CD4-positive, alpha-beta T cell treated with Interleukin-6 at 100 ng/mL for 8 hours (primary cell): ENCODE measurements at places on chromosomes 4 and X.
A peak's percentile ranks its signal among the peaks of the same experiment; 100 is the strongest.

DNA sequence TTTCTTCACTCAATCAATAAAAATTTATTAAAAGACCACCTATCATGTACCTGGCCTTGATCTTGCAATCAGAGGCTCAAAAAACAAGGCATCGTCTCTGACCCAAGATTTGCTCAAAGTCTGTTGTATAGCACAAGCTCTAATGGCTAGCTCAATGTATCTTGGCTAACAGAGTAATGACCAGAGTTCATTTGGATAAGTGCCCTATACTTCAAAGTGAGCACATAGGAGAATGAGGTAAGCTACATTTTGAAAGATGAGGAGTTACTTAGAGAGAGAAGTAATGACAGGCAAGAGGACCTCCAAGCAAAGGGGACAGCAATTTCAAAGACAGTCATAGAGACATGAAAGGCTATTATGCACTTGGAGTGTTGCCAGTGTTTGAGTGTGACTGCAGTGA, 22.9 kb upstream of the GABRQ start:
- no peak for DNase-seq

DNA sequence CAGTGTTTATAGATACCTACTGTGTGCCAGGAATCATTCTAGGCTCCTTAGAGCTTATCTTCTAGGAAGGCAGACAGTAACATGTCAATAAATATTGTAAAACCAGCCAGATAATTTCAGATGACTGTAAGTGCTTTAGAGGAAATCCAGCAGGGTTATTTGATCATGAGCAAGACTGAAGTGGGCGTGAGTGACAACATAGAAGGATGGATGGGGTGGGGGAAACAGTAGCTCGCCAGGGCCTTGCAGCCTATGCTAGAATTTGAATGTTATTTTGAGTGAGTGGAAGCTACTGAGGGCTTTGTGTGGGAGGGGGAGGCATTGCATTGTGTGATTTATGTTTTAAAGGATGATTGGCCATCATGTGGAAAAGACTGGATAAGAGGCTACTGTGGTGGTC, 6.7 kb downstream of the SRD5A3 start:
- no peak for DNase-seq

DNA sequence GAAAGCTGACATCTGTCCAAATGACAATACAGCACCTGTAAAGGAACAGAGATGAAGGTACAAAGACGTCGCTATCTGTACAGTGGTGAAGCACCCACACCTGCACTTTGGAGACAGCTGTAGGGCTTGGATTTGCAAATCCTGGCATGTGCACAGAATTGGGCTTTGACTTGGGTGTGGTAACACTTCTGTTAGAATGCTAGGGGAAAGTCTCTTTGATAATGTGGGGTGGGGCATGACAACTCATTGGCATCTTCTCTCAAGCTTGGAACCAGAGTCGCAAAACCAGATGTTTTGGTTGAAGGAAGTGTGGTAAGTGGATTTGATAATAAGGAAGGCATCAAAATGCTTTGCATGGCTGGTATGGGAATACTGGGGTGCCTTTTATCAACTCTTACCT, 55.5 kb downstream of the VCX3B start:
- DNase-seq = no peak

DNA sequence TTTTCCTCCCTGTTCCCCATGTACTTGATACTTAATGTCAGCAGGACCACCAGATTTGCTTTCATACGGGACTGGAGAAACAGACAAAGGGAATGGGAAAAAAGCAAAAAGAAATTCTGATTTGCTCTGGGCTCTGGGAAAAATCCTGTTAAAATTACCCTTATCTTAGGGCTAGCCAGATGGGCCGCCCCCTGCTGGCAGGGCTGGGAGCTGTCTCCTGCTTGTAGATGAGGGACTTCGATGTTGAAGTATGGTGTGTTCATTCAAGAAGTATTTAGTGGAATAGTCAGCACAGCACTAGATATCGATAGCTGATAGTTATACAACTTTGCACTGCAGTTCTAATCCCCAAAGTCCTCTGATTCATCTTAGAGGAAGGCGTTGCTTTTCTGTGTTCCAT, 45.8 kb downstream of the BCORL1 start:
- peak; percentile 27 for DNase-seq

- no peak for DNase-seq
Observed at GRCh38 chr4:185836241-185837084, 24.5 kb upstream of the SORBS2 start.

GRCh38 chrX:131791608-131792355, 231.3 kb upstream of the STK26 start:
- DNase-seq = no peak

GRCh38 chr4:8086783-8087445, 71.7 kb downstream of the ABLIM2 start:
- no peak for DNase-seq

DNA sequence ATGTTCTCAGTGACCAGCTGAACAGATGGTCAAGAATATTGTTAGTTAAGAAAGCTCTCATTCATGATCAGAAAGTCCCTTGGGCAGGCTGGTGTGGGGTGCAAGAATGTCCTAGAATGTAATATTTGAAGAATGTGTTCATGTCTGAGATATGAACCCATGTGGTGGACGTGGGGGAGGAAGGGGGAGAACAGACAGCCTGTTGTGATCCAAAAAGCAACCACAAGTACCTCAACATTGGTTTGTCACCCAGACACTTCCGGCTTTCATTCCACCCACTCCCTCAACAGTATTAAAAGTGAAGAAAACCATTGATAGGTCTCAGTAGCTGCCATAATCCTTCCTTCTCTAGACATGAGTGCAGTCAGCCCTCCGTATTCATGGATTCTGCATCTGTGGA, 82.2 kb downstream of the MAML3 start:
- DNase-seq = peak; percentile 71

DNA sequence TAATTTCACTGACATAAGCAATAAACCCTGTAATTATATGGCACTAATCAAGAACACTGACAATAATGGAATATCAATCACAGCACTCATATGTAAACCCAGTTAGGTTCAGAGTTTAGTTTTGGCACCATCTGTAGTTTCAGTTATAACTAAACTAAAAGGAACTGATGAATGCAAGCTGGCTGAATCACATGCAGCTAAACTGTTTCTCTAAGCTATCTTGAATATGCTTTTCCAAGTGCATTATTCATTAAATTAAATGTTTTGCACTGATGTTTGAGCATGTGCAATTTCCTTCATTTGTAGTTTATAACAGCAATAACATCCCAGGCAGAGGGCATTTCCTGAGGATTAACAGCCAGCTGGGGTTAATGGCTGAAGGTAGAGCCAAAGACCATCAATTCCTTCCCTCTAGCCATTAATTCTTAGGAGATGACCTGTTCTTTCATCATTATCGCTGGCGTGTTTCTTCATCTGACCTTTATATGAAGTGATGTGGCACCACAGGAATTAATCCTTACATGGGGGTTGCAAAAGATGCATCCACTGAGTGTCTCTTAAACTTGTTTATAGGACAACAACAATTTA, 562.8 kb upstream of the IGFBP7 start:
- DNase-seq = no peak

DNA sequence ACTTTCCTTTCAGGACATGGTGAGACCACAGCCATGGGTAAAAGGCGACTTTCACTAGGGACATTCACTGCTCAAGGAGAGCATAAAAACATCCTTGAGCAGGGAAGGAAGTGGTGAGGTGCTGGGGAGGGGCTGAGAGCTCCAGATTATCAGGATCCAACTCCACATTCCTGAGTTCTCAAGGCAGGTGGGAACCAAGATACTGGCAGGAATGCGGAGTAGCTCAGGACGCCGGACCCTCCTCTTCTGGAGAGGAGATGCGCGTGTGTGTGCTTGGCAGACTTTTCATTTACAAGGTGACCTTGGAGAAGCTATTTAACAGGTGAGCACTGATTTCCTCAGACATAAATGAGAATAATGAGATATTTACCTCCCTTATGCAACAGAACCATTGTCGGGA, 41.3 kb upstream of the TXK start:
- no peak for DNase-seq

DNA sequence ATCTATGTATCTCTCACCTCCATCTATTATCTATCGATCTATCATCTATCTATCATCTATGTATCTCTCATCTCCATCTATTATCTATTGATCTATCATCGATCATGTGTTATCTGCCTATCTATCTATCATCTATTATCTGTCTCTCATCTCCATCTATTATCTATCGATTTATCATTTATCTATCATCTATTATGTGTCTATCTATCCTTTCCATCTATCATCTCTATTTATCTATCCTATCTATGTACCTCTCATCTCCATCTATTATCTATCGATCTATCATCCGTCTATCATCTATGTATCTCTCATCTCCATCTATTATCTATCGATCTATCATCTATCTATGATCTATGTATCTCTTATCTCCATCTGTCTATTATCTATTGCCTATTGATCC, 188.1 kb downstream of the ASMT start:
- no peak for DNase-seq

- DNase-seq = no peak
Observed at GRCh38 chr4:52862639-52863161, 583 bp downstream of the RASL11B start.

GRCh38 chrX:107507744-107508117, 58.3 kb downstream of the FRMPD3 start:
- no peak for DNase-seq

- DNase-seq = no peak
Observed at GRCh38 chr4:132488555-132488954, 660.5 kb upstream of the PCDH10 start.

DNA sequence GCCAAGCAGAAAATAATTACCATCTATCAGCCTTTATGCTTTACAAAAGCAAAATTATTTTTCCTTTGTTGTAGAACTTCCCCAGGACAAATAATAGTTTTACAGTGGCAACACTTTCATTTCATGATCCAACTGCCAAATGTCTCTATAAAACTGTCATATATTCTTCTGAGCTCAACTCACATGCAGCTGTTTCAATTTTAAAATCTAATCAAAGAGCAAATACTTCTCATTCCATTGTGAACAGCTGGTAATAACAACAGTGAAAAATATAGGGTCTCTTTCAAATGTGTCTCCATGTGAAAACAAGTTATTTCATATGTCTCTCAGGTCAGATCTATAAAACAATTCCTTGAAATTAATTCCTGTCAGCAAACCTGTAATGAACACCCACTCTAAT, 270.6 kb upstream of the SLC7A11 start:
- no peak for DNase-seq

- DNase-seq = no peak
Observed at GRCh38 chrX:22758807-22759481, 240.8 kb upstream of the DDX53 start.

GRCh38 chr4:26741491-26741871, 119.2 kb upstream of the STIM2 start:
- no peak for DNase-seq

DNA sequence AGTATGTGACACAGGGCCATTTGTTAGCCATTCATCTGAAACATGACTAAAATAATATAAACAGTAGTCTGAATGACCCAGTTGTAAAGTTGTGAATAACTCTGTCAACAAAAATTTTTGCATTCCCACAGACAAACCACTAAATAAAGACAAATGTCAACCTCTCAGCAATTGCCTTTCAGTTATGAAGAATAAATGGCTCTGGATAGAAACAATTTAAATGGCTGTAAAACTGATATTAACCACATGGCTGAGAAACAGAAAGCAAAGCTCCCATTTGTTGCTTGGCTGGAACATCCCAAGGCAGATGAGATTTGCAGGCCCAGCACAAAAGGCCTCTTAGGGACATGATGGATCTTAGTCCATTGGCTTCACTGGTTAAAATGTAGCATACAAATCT, 296.3 kb downstream of the GALNTL6 start:
- DNase-seq = no peak

DNA sequence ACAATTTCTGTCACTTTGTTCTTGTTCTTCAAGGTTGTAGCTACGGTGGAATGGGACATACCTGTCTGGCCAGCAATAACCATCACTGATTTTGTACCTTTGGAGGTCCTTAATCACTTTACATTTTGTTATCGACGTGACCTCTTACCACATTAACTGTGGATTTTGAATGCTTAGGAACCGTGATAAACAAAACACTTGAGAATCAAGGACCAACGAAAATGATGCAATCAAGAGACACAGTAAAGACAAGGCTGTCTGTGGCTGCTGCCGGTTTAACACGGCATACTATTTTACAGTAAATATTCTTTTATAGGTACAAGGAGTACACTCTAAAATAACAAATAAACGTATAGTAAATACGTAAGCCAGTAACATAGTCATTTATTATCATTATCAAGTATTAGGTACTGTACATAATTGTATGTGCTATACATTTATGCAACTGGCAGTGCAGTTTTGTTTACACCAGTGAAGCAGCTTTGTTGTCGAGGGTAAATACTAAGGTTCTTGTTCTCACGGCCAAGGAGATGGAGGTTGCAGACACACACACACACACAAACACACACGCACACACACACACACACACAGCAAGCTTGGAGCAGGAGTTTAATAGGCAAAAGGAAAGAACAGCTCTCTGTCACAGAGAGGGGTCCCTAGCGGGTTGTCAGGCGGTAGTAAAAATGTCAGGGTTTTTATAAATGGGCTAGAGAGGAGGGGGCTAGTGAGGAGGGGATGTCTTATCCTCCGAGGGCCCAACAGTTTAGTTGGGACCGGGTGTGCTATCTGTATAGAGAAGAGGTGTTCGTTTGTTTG, 194.7 kb upstream of the CXorf51B start:
- DNase-seq = no peak

DNA sequence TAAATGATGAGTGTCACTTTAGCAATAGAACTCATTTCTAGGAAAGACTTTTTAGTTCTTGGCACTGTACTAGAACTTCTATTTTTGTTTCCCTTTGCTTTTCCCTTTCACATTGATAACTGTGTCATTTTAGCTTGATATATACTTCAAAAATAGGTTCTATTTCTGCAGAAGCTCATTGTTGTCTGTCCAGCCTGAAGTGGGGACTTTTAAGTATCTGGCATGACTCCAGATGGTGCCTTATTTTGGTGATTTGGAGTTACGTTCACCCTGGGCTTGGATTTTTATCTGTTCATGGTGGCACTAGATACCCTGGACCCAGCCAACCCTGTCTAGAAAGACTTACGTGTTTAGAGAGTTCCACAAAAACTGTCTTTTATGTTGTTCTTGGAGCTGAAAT, 3.4 kb downstream of the ABHD18 start:
- DNase-seq = no peak

DNA sequence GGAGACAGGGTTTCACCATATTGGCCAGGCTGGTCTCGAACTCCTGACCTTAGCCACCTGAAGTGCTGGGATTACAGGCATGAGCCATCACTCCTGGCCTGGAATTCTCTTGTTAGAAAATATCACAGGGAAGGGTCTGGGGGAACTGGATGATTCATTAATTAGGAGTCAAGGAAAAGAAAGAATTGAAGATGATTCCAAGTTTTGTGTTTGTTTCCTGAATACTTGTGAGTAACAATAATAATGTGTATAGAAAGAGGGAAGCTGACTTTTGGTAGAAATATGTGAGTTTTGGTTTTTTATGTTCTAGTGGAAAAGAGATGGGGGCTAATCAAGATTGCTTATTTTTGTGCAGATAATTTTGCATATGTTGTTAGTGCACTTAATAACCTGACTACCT, 77.3 kb upstream of the CLNK start:
- DNase-seq = no peak

- DNase-seq = no peak
Observed at GRCh38 chr4:76570141-76570973, 135.3 kb downstream of the SHROOM3 start.

GRCh38 chrX:96435378-96436035, 249.1 kb upstream of the DIAPH2 start:
- no peak for DNase-seq

GRCh38 chr4:141804836-141805235, 168.5 kb downstream of the IL15 start:
- no peak for DNase-seq
